HFF-Myc (cell line): ENCODE measurements at places on chromosomes 13 and 19.

- no peak for DNase-seq
Measured at GRCh38 chr19:34508540-34508939, 27.0 kb downstream of the WTIP start.

DNA sequence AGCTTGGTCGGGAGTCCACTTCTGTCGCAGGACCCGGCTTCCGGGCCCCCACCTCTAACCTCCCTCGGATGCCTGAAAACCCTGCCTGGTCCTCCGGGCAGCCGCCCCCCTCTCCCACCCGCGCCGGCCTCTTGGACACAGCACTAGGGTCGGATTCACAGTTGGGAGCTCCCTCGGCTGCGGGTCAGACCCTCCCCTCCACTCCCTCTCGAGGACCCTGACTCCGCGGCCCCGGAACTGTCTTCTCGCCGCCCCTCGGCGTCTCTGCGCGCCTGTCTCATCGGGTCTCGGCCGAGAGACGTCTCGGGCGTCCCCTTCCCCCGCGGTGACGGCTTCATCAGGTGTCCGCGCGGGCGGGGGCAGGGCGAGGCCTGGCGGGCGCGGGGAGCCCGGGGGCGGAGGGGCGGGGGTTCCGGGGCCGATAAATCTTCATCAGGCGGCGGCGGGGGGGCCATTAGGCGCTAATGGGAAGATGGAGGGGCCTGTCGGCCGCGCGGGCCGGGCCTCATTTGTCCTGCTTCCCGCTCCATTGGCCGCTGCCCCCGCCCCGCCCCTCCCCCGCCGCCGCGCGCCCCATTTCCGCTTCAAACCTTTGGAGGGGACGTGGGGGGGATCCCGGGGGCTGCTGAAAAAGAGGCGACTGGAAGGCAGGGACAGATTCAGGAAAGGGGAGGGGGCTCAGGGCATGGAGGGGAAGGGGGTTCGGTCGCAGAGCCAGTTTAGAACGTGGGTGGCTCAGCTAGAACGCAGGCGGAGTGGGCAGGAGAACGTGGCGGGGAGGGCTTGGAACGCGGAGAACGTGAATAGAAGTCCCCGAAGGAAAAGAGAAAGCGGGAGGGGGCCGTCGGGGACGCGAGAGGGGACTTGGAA lies 11.8 kb upstream of the ERFL start:
- no peak for DNase-seq

GRCh38 chr19:46785980-46786235 lies 2.5 kb downstream of the SLC1A5 start:
- DNase-seq = no peak

GRCh38 chr13:23709536-23709935 lies 139.3 kb downstream of the TNFRSF19 start:
- DNase-seq = no peak

- no peak for DNase-seq
Measured at GRCh38 chr13:45527699-45528462, 63.1 kb downstream of the COG3 start.

DNA sequence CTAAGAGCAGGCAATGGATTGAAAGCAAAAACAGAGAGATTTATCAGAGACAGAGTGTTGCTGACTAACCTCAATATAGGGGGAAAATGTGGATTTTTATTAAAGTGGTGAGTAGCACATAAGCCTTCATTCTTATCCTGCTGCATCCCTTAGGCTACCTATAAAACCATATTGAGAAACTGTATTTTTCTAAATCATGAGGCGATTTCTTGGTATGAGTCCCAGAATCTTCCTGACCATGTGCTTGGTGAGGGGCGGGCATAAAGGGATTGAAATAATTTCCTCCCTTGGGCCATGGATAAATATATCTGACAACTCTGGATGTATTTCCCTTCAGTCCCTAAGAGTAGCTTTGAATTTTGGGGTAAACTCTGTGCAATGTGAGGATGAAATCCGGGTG lies 72.8 kb downstream of the EFNB2 start:
- DNase-seq = no peak

- DNase-seq = no peak
Measured at GRCh38 chr19:2038284-2039088, 12.6 kb downstream of the MKNK2 start.

DNA sequence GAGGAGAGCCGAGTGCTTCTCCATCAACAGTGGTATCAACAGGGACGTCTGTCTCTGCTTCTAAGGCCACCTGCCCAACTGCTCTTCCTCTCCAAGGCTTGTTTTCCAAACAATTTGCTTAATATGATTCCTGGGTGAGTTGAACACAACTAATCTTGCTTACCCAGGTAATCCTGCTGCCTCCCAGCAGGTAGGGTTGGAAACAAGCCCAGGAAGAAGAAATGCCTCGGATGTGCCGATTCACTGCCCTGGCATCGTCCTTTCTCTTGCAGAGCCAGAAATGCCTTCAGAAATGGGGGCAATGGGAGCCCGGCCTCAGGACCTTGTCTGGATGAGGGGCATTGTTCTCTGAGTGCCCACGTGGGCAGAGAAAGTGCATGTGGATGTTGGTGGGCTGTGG lies 51.9 kb upstream of the C1QTNF9B start:
- DNase-seq = no peak

GRCh38 chr19:15696654-15697194 lies 23.8 kb downstream of the CYP4F12 start:
- DNase-seq = no peak

DNA sequence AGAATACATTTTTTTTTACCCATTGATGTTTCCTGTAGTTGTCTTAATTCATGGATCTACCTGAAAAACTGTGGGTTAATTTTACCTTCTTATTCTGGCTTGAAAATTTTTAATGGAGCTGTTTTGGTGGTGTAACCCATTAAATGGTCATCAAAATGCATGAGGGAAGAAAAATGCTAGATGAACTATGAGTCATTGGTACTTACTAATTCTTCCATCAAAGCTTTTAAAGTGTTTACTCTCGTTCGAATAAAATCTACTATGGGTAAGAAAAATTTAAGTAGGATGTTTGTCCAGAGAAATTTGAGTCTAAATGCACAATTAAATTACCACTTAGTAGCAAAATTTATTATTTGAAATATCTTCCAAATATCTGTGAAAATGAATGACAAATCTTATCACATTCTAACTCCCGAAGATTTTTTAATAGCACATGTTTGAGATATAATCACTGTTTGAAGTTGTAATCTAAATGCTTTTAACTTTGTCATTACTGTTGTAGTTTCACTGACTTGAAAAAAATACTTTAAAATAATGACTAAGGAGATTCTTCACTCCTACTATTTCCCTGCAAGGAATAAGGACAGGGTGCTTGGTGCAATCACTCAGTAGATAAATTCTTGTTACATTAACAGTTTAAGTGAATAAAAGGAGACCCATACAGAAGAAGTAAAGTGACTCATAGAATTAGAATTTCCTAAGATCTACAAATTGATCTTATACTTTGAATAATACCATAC lies 437.7 kb downstream of the IRS2 start:
- DNase-seq = peak; percentile 15

DNA sequence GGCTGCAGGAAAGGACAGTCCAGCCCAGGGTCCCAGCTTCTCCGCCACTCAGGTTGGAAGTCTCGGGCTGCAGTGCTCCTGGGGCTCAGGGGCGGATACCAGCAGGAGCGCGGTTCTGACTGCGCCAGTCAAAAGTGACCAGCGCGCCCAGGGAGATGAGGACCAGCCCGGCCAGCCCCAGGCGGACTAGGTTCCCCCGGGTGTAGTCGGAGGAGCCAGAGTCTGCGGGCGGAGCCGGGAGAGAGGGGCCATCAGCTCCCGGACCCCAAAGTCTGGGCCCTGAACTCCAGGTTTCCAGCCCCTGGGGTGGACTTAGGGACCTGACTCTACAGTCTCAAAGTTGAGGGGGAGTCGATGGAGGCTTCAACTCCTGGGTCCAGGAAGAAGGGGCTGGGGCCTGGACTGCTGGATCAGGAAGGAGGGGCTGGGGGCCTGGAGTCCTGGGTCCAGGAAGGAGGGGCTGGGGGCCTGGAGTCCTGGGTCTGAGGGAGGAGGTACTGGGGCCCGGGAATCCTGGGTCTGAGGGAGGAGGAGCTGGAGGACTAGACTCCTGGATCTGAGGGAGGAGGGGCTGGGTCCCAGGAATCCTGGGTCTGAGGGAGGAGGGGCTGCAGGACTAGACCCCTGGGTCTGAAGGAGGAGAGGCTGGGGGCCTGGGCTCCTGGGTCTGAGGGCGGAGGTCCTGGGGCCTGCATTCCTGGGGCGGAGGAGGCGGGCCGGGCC lies 5.3 kb downstream of the OSCAR start:
- no peak for DNase-seq

DNA sequence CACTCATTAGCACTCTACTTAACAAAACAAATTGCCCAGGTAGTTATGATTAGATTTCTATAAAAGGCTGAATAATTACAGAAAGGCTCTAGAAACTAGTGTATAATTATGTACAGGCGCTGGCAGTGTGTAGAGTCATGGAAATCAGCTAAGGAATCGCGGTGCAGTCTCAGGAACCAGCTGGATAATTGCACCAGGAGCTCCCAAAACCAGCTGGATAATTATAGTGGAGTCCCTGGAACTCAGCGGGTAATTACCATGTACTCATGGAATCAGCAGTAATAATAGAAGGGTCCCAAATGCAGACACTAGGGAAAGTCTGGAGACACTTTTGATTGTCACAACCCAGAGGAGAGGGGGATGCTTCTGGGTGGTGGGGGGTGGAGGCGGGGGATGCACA lies 23.2 kb upstream of the TTYH1 start:
- no peak for DNase-seq

- no peak for DNase-seq
Measured at GRCh38 chr13:89796196-89796595, 1551.3 kb upstream of the MIR17HG start.
